LNCaP clone FGC (cell line): ENCODE measurements at places on chromosomes 16 and 17.

DNA sequence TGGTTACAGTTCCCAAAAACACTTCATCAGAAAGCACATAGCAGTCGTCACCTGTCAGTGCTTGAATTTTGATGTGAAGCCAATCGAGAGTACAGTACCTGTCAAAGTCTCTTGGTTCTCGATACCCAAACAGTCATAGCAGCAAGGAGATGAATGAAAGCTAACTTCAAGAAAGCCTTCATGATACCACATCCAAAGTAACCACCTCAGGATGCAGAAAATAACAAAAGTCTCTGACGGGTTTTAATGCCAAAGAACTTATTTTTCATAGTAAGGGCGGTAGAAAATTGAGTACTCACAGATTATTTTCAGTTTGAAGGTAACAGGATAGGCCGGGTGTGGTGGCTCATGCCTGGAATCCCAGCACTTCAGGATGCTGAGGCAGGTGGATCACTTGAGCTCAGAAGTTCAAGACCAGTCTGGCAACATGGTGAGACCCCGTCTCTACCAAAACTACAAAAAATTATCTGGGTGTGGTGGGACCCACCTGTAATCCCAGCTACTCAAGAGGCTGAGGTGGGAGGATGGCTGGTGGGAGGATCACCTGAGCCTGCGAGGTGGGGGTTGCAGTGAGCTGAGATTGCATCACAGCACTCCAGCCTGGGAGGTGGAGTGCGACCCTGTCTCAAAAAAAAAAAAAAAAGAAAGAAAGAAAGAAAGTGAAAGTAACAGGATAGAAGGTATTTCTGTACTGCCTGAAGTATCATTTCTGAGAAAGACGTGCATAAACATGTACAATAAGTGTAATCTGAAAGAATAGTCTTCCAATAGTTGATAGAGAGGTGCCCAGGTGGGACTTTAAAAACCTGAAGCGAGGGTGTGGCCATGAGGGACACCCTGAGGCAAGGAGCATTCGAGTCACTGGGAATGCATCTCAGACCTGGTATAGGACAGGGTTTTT, 15.4 kb downstream of the MFSD11 start:
- no peak for DNase-seq

DNA sequence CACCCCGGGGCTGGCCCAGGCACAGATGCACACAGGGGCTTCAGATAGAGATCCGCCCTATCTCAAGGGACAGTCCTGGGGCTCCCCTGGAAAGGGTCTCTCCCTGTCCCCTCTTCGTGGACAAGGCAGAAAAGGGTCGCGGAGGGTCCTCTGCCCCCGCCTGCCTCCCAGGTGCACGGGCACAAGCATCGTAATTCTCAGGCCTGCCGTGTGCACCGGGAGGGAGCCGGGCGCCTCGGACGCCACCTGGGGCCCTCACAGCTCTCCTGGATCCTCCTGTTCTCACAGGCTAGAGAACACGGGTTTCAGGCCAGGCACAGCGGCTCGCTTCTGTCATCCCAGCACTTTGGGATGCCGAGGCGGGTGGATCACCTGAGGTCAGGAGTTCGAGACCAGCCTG, 11.9 kb upstream of the PABPN1L start:
- DNase-seq, result no peak

- no peak for DNase-seq
Measured at GRCh38 chr16:59046335-59046734, 312.2 kb upstream of the GOT2 start.

DNA sequence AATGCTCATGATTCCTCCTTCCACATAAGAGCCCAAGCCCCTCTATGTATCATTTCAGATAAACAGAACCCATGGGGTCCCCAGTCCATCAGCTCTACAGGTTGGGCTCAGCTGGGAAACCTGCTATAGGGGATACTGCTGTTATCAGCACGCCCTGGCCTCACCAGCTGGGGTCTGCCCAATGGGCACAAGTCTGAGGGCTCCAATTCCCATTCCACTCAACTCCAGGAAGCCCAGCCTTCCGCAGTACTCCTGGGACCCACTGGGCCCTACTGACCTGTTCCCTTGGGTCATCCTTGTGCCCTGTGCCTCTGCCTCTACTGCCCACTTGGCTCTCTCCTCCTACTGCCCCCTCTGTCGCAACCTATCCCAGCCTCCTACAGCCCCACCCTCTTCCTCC, 16.2 kb upstream of the XYLT2 start:
- DNase-seq, result no peak

DNA sequence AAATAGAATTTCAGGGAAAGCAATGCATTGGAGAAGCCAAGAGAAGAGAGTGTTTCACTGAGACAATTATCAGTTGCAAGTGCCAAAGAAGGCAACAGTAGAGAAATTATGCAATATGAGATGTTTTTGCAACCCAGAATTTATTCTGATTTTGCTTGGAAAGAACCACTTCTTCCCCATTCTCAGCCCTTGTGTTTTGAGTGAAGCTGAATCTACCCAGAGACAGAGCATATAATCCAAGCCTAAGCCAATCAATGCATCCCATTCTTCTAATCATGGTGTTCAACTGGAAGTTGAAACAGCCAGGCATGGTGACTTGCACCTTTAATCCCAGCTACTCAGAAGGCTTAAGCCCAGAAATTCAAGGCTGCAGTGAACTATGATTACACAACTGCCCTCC, 6.9 kb upstream of the SCNN1G start:
- DNase-seq, result no peak

DNA sequence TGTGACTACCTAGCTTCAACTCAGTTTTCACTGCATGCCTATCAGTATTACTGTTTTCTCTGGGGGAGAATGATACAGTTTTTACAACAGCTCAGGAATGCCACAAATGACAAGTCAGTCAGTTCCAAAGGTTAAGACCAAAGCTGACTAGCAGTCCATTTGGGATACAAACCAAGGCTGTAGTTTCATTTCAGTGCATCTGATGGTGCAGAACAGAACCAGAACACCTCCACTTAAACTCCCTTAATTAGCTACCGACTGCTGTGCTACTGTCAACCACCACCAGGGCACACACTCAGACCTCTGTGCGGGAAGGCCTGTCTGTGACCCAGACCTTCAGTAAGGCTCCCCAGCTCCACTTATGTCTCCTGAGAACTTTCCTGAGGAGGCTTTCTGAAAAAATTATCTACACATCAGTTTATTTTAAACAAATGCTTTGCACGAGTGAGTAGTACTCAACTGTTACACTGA, 20.4 kb downstream of the NFE2L1 start:
- DNase-seq, result no peak

- DNase-seq, result no peak
Measured at GRCh38 chr17:50316016-50316587, 29.8 kb upstream of the XYLT2 start.

- DNase-seq, result no peak
Measured at GRCh38 chr16:17056666-17057065, 414.1 kb downstream of the XYLT1 start.
